ENCODE measurements at places on chromosomes 6 and 20. TPM values are rescaled to one million over a fixed set of nuclear protein-coding genes. Genes with fewer than 3 reads are reported as not detected.

- DNase-seq = no peak
Observed at GRCh38 chr6:169044381-169045230, 209.0 kb downstream of the THBS2 start.

DNA sequence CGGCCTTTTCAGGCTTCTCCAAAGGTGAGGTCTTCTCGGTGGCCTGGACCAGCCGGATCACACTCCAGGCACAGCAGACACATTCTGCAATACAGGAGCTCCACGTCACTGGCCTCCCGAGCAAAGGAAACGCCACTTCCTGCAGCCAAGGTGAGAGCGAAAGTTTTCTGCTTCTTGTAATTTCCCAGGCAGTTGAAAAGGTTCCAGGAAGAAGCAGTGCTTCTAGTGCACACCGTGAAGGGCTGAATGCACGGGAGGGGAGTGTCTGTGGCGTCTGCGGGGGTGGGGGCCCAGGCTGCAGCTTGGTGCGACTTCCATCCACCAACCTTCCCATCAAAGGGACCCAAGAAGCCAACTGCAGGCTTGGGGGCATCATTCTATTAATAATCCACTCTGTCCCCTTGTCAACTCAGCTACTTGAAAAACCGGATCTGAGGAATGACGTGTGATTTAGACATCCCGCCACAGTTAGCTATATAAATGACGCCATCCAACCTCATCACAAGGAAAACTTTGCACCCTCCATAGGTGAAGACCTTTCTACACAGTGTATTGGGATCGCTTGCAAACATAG is 61.1 kb downstream of the NFATC2 start:
- no peak for DNase-seq

DNA sequence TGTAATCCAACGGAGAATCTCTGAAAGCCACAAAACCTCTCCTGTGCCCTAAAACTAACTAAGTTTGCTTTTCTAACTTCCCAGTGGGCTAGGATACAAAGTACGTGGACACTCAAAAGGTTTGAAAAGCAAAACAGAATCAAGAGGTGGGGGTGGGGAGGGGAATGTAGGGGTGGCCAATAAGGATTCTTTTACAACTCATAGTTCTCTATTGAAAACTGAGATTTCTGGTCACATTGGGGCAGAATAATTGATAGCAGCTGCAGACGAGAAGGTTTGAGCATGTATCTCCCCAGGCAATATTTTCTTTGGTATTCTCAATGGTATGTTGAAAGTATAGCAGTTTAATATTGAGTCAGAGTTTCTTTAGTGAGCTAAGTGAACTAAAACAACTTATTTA is 376.7 kb upstream of the CITED2 start:
- DNase-seq = no peak

DNA sequence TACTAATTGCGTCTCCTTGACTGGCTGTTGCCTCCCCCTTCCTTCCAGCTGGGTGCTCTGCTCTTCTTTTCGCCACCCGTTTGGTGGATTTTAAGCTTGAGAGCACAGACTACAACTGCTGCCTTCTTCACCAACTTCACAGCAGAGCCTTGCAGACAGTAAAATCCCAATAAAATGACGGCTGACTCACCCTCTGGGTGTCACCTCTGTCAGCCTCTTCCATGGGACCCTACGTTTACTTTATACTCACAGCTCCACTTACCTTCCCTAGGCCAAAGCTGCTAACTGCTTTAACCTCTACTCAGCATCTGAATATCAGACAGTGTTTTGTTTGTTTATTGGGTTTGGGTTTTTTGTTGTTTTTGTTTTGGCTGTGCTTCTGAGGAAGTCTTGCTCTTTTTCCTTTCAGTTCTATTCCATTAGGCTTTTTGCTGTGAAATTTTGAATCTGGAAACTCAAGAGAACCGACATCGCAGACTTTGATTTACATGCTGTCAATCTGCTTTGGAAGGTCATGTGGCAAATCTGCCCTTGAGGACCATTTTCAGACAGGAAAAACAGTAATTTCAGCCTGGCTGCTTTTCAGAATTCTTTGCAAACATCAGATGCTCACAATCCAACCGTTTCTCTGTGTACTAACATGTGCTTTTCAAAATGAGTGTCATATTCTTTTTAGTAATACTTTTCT is 2.4 kb downstream of the AGPAT4 start:
- no peak for DNase-seq

- no peak for DNase-seq
Observed at GRCh38 chr20:4335722-4336121, 320.4 kb upstream of the RNF24 start.

Gene KIF16B
- 3.2 TPM for total RNA-seq

Gene DSP
- 67.4 TPM for total RNA-seq

Gene SRMS
- total RNA-seq = not detected
